ENCODE measurements at places on chromosomes 6 and 20.

- DNase-seq, result peak; percentile 60
Measured at GRCh38 chr20:36439040-36439730, 102.1 kb upstream of the MYL9 start.

DNA sequence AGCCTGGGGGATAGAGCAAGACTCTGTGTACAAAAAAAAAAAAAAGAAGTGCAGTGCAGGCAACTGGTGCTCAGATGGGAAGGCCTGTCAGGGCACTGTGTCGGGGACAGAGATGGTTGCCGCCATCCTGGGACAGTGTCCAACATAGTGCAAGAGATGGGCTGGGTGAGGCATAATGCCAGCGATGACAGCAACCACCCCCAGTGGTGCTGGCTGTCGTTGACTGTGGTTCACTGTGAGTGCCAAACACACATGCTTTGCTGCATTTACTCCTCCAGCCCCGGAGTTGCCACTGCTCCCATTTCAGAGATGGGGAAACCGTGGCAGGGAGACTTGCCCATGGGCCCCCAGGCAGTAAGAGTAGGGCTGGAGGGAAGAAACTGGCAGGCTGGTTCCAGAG is 5.2 kb upstream of the C20orf203 start:
- no peak for DNase-seq

DNA sequence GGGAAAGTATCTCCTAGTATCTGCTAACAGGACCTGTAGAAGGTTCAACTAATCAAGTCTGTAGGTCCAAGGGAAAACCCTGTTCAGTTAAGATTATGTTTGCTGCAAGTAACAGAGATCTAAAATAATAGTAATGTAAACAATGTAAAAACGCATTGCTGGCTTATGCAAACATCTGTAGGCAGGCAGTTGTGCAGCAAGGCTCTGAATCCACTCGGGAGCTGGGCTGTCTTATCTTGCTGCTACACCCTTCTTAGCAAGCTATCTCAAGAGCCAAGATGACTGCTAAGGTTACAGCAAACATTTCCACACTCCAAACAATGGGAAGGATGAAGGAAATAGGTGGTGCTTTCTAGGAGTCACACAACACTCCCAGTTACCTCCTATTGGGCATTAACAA is 397.3 kb upstream of the NRSN1 start:
- no peak for DNase-seq

DNA sequence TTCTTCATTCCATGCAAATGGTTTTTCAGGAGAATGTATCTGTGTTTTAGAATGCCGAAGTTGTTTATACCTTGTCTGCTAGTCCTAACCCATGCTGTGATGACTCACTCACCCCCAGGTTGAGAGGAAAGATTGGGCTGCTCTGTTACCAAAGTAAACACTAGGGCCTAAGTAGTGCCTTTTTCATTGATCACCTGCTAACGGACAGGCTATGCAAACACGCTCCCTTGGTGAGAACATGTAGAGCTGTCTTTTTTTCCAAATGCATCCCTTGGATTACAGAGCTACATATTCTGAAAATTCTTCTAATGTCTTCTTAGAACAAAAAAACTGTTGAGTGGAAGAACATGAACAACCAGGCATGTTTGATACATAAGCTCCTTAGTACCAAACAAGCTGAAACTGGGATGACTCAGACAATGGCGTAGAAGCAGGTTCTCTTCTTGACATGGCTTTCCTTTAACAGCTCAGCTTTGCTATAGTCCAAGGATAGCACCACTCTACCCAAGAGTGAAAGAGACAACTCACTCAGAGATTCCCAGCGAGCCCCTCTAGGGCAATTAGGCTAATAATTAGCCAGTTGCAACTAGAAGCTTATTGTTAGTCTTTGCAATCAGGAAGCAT is 20.5 kb downstream of the PERP start:
- no peak for DNase-seq

DNA sequence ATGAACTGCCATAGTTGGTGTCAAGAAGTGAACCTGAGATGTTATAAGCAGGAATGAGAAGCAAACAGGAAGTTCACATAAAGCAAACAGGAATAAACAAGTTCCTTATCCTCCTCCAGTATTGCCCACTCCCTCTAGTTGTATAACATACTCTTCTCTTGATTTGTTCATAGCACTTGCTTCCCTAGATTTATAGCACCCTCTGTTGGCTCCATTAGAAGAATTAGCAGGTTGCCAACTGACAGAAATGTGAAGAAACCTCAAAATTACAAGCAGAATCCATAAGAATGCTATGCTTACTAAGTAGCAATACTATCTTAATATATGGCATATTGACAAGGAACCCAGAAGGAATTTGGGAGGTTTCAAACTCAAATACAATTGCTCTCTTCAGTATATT is 195.4 kb downstream of the TBX18 start:
- no peak for DNase-seq

- no peak for DNase-seq
Measured at GRCh38 chr6:144006736-144007477, 1.2 kb downstream of the PLAGL1 start.

GRCh38 chr6:55566036-55566710 is 12.8 kb downstream of the HMGCLL1 start:
- no peak for DNase-seq

DNA sequence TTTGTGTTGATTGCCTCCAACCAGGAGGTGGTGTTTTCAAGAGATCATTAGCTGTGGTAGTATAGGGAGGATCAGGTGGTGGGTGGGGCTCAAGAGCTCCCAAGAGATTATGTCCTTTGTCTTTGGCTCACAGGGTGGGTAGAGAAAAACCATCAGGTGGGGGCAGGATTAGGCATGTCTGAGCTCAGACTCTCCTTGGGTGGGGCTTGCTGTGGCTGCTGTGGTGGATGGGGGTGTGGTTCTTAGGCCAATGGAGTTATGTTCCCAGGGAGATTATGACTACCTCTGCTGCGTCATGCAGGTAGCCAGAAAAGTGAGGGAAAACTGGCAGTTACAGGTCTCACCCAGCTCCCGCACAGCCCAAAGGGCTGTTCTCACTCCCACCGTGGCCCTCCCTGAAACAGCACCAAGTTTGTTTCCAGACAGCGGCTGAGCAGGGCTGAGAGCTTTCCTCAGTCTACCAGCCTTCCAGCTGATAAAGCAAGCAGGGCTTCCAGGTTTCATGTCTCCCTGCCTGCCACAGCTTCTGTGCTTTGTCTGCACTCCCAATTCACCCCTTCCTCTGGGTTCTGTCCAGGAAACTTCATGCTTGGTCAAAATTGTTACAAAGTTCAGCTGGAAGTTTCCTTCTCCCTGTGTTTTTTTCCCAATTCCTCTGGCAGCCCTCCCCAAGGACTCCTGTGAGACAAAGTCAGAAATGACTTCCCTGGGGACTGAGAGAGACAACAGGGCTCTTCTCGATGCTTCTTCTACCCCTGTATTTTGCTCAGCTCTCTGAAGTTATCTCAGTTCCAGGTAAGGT is 481.1 kb upstream of the MAN1A1 start:
- no peak for DNase-seq

GRCh38 chr6:114194362-114195026 is 148.3 kb downstream of the HS3ST5 start:
- DNase-seq, result no peak

GRCh38 chr20:47654370-47654769 is 130.9 kb downstream of the SULF2 start:
- DNase-seq, result no peak

DNA sequence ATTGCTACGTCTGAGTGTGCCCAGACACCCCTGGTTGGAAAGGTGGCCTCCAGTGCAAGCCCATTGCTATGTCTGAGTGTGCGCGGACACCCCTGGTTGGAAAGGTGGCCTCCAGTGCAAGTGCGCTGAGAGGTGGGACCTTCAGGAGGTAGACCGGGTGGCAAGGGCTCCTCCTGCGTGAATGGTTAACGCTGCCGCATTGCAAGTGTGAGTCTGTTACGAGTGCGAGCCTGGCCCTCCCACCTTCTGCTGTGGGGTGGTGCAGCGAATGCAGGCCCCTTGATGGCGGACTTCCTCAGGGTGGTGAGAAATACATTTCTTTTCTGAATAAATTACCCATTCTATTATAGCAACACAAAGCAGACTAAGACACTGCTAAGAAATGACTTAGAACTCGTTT is 208.8 kb downstream of the DLL1 start:
- DNase-seq, result no peak

DNA sequence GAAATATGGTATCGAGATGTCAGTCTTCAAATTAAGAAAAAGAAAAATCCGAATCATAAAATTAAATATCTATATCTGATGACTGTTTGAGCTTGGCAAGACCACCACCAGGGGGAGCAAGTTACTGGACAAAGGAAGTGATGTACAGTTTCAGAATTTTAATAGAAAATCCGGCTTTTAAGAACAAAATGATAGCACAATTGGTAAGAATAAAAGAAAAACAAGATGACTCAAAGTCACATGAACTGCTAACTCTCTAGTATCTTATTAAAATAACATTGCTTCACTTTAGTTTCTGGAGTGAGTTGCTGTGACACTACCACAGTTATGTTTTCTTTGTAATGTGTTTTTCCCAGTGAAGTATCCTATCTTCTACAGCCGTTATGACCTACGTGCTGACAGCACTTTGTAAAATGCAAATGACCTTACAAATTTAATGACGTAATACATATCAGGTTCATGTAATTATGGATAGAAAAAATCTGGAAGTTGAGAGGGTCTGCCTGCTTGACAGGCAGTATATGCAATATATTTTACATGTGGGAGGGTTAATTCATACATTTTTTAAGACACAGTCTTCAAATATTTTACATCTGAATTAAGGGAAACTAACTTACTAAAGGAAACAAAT is 405.3 kb upstream of the HS3ST5 start:
- peak; percentile 2 for DNase-seq

GRCh38 chr6:109671733-109672132 is 19.3 kb downstream of the AK9 start:
- no peak for DNase-seq

GRCh38 chr6:116417661-116418060 is 43.5 kb upstream of the CALHM6 start:
- DNase-seq, result no peak

DNA sequence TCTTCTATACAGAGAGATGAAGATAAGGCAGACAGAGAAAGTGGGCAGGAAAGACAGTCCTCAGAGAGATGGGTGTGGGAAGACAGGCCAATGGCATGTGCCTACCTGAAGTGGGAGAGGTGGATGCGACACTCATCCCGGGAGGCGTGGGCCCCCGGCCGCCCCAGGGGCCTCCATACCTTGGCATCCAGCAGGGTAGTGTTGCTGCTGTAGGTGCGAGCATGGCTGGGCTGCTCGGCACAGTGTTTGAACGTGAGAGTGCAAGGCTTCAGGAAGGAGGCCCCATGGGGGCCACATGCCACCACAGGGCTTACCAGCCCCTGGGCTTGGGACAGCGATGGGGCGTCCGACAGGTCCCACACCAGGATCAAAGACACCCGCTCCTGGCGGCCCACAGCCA is 5.2 kb downstream of the UNC5CL start:
- DNase-seq, result no peak

- DNase-seq, result no peak
Measured at GRCh38 chr6:32386040-32386439, 14.3 kb upstream of the TSBP1 start.

DNA sequence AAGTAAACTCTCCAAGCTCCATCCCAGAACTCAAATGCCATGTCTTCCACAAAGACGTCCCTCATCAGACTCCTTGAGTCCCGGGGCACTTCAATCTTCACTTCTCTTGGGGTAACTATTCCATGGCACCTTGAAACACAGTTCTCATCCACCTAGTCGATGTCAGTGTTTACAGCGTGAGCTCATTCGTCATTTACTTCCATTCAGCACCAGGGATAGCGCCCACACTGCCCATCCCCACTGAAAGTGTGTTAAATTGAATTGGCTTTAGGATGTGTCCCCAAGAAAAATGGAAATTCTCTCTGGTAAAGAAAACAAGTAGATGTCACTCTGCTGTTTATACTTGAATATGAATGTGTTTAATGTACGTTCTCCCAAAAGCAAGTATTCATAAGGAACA is 31.3 kb downstream of the KCNK15 start:
- no peak for DNase-seq

DNA sequence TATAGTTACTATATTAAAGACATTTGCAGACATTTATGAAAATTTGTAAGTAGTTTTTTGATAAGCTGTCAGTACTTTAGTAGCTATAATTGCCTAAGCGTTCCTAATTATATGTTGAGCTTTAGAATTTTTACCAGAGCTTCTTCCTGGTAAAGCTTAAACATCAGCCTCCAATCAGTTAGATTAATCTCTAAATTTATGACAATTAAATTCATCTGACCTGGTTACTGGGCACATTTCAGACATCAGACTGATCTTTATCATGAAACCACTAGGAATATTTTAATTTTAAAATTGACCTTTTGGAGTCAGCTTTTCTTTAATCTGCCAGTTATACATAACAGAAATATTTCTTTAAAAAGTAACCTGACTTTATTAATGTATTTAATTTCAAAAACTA is 23.5 kb downstream of the FIG4 start:
- DNase-seq, result no peak

GRCh38 chr6:137958811-137959565 is 91.9 kb downstream of the TNFAIP3 start:
- DNase-seq, result no peak

- no peak for DNase-seq
Measured at GRCh38 chr20:48478806-48479585, 348.8 kb downstream of the PREX1 start.

- DNase-seq, result no peak
Measured at GRCh38 chr6:129817821-129818220, 43.3 kb downstream of the TMEM244 start.

DNA sequence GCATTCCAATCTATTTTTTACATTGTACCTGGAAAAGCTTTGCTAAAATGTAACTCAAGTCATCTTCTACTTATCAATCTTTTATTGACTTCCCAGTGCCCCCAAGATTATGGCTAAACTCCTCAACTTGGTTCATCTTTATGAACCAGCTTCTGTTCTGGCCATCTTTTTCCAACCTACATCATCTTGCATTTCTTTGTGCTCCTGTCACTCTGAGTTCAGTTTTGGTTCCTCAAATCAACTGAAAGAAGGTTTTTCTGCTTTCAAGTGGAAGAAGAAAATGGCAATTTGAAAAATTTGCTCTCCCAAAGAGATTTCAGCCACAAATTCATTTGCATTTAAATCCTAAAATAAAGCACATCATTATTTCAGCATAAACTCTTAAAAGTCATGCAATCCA is 41.8 kb downstream of the GPX5 start:
- DNase-seq, result no peak

DNA sequence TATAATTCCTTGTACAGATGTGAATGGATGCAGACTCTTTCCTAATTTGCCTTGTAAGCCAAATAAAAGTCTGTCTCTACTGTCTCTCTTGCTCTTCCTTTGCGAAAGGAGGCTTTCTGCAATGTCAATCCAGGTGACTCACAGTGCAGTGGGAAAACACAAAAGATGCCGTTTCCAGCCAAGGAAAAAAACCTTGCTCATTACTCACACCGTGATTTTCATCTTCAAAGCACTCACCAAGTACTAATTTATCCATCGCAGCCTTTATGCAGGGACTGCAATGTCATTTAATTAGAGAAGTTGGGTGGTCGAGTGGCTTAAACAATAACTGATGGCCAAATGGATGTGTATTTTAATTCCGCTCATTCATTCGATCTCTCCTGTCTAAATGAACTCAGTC is 23.8 kb downstream of the SAYSD1 start:
- no peak for DNase-seq

GRCh38 chr6:17724341-17724740 is 17.6 kb upstream of the NUP153 start:
- no peak for DNase-seq

All from activated T-cell treated with anti-CD3 and anti-CD28 coated beads for 48 hours (primary cell).